K562 (cell line): ENCODE measurements at places on chromosomes 2 and 18. TPM values are rescaled to one million over a fixed set of nuclear protein-coding genes. Genes with fewer than 3 reads are reported as not detected.

Gene PCARE
- polyA plus RNA-seq, result not detected in 2 replicates

Gene MTA3
- 21.9 and 25.3 TPM in 2 replicates for polyA plus RNA-seq

Gene EVA1A
- not detected in 2 replicates for polyA plus RNA-seq

Gene FSHR
- polyA plus RNA-seq, result not detected in 2 replicates

Gene SPATS2L
- 28.0 and 33.4 TPM in 2 replicates for polyA plus RNA-seq

Gene PELI1
- polyA plus RNA-seq, result 9.2 and 12.5 TPM in 2 replicates

Gene SERPINB4
- polyA plus RNA-seq, result not detected in 2 replicates

Gene TPO
- polyA plus RNA-seq, result not detected in 2 replicates

Gene TUBB8B
- not detected in 2 replicates for polyA plus RNA-seq

Gene GCA
- 0.24 and 0.30 TPM in 2 replicates for polyA plus RNA-seq

Gene TMEM247
- polyA plus RNA-seq, result 4.4 and 6.8 TPM in 2 replicates

Gene TRPM8
- polyA plus RNA-seq, result not detected in 2 replicates

Gene CASP8
- polyA plus RNA-seq, result 15.5 and 19.4 TPM in 2 replicates

Gene XIRP2
- 0.04 TPM in 1 of 2 replicates, not detected in the other for polyA plus RNA-seq

Gene TUBA4B
- not detected in 2 replicates for polyA plus RNA-seq

Gene ANKRD30B
- not detected in 2 replicates for polyA plus RNA-seq

Gene ELOA2
- not detected in 2 replicates for polyA plus RNA-seq

Gene EIF2AK3
- 3.2 and 7.7 TPM in 2 replicates for polyA plus RNA-seq

Gene DSG1
- polyA plus RNA-seq, result 0.07 and 0.16 TPM in 2 replicates

Gene LOXHD1
- polyA plus RNA-seq, result not detected in 2 replicates

Gene ANKRD62
- 0.16 and 0.89 TPM in 2 replicates for polyA plus RNA-seq

Gene CCDC195
- not detected in 2 replicates for polyA plus RNA-seq

Gene RNF152
- 0.05 TPM in 1 of 2 replicates, not detected in the other for polyA plus RNA-seq

Gene LRRC30
- polyA plus RNA-seq, result not detected in 2 replicates

Gene GALR1
- not detected in 2 replicates for polyA plus RNA-seq

Gene FBXO15
- polyA plus RNA-seq, result 0.08 and 0.11 TPM in 2 replicates

Gene GORASP2
- 93.4 and 101 TPM in 2 replicates for polyA plus RNA-seq

Gene KCNJ13
- polyA plus RNA-seq, result not detected in 2 replicates

Gene FRZB
- polyA plus RNA-seq, result 0.03 and 0.05 TPM in 2 replicates

Gene MYOM1
- 0.32 and 0.62 TPM in 2 replicates for polyA plus RNA-seq

Gene LIPG
- 1.3 and 1.9 TPM in 2 replicates for polyA plus RNA-seq

Gene SCYGR4
- polyA plus RNA-seq, result 0.09 TPM in 1 of 2 replicates, not detected in the other

Gene SGO2
- polyA plus RNA-seq, result 14.6 and 16.3 TPM in 2 replicates

Gene MOGAT1
- not detected in 2 replicates for polyA plus RNA-seq

Gene IL1F10
- not detected in 2 replicates for polyA plus RNA-seq

Gene NETO1
- not detected in 2 replicates for polyA plus RNA-seq

Gene UPP2
- not detected in 2 replicates for polyA plus RNA-seq
